ENCODE measurements at places on chromosomes 16 and 17. TPM values are rescaled to one million over a fixed set of nuclear protein-coding genes. Genes with fewer than 3 reads are reported as not detected.

Gene KRT28
- not detected for total RNA-seq

GRCh38 chr17:13735444-13735843 is 133.7 kb upstream of the HS3ST3A1 start:
- no peak for DNase-seq

GRCh38 chr17:20728181-20728580 is 148.7 kb downstream of the CDRT15L2 start:
- DNase-seq = no peak

Gene SDK2
- 1.7 TPM for total RNA-seq

Gene CTRB2
- not detected for total RNA-seq

Gene KRTAP4-5
- not detected for total RNA-seq

DNA sequence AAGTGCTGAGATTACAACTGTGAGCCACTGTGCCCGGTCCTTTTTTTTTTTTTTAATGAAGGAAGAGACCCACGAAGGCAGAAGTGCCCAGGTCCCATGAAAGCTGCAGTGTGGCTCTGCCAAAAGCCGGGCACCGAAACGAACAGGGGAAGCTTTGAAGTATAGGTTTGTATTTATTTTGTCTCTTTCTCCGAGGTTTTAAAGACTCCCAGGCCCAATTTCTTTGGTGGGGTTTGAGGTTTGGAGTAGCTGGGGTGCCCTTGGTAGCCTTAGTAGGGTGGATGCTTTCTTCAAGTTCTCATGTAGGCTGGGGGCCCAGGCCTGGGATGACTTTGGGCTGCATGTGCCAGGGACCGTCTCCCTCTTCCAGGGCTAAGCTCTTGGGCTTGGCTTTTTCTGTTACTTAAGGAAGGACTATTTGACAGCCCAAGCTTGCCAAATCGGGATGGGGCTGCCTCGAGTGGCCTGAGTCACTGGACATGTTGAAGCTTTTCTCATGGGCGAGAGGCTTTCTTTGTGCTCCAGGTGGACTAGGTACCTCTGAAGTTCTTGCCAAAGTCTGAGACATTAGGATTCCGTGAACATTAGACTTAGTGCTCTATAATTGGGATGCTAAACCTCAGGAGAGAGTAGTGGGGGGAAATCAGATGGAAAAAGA is 66.3 kb downstream of the WIPI1 start:
- no peak for DNase-seq

Gene DLX4
- total RNA-seq = 1.9 TPM

DNA sequence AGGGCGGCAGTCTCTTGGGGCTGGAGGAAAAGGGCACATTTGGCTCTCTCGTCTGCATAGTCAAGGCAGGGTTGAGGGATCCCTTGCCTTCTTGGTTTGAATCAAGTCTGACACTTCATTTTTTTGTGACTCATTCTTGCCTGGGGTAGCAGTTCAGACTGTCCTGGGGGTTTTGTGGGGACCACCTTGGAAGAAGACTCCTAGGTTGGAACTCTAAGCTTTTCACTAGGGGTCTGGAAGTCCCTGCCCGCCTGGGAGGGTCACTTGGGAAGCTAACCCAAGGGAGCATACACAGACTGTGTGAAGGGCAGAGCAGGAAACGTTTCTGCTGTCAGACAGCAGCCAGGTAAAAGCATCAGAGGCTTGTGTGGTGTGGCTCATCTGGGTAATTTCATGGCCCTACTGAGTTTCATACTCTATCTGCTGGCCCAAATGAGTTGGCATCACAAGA is 11.3 kb downstream of the YPEL2 start:
- DNase-seq = no peak
